RPMI7951 (cell line): ENCODE measurements at places on chromosomes 2 and 18.

DNA sequence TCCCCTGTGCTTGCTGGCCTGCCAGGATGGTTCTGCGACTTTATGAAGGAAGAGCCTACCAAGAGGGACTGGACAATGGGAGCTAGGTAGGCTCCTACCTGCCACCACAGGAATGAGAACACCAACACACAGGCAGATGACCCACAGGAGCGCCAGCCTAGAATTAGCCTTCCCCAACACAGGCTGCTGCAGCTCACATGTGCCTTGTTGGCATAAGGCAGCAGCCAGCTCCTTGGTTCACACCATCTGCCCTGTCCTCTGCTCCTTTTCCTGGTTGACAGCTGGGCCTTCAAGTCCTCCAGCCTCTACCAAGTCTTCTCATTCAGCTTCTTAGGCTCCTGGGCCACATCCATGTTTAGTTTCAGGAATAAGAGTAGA, 705.4 kb upstream of the RAB6C start:
- DNase-seq, result no peak

GRCh38 chr2:1748176-1748740, 3.9 kb upstream of the PXDN start:
- peak; percentile 72 for DNase-seq

- no peak for DNase-seq
Observed at GRCh38 chr18:57980573-57981307, 63.3 kb upstream of the NEDD4L start.

GRCh38 chr18:13378150-13378549, 159.6 kb downstream of the LDLRAD4 start:
- DNase-seq, result no peak
